ENCODE measurements at places on chromosomes 1 and 21.

GRCh38 chr1:20047096-20047495, 22.9 kb upstream of the PLA2G5 start:
- DNase-seq: no peak

- DNase-seq: no peak
These were observed 85.9 kb downstream of the ROR1 start for GRCh38 chr1:63859480-63860275.

DNA sequence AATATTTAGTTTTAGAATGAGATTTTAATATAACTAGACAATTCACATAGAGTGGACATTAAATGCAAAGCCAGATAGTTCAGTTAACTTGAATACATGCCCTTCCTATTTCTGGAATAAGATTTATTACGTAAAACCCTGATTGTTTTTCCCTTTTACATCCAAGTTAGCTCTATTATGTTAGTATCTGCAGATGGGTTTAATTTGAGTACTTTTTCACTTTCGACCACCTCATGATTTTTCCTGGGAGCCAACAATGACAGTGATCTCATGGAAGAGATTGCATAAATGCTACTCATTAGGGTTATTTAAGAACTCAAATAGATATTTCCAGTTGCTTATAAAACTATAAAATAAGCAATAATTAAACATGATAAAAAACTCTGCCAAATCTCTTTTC, 199.4 kb upstream of the PTGFR start:
- no peak for DNase-seq

DNA sequence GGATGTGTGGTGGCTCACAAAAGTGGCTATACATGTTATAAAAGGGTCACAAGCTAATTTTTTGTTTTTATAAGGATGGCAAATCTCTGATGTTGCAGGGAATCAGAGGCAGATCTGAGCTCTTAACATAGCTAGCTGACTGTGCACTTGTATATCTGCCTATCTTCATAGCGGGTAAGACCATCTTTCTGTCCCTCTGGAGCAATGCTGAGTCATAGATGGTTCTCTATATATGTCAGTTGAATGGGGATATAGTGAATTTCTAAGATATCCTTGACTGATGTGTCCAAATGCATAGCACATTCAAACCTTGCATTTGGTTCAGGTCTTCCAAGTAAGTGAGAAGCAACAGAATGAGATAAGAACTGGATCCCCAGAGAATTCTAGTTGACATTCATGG, 272.6 kb upstream of the PROX1 start:
- DNase-seq: no peak

GRCh38 chr1:56709269-56709880, 64.3 kb downstream of the PRKAA2 start:
- no peak for DNase-seq

- no peak for DNase-seq
These were observed at the start of gene COL11A1 for GRCh38 chr1:103108376-103109150. COL11A1 (minus strand) TSS chr1:103108522; CDS start chr1:103108178, 344 bp downstream.

DNA sequence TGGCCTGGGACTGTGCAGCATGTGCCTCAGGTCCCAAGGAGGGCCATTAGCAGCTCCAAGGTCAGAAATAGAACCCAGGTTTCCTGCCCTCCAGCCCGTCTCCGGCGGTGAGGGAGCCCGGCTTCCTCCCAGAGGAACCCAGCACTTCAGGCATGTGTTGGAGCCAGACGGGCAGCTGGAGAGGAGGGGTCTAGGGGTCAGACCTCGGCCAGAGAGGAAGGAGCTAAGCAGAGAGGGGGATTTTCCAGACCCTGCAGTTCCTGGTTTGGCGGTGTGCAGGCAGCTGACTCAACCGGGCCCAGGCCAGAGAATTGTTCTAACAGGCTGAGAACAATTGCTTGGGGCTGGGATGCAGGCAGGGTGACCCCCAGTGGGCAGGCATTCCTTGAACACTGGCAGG, 37.1 kb downstream of the HSPG2 start:
- DNase-seq: no peak

DNA sequence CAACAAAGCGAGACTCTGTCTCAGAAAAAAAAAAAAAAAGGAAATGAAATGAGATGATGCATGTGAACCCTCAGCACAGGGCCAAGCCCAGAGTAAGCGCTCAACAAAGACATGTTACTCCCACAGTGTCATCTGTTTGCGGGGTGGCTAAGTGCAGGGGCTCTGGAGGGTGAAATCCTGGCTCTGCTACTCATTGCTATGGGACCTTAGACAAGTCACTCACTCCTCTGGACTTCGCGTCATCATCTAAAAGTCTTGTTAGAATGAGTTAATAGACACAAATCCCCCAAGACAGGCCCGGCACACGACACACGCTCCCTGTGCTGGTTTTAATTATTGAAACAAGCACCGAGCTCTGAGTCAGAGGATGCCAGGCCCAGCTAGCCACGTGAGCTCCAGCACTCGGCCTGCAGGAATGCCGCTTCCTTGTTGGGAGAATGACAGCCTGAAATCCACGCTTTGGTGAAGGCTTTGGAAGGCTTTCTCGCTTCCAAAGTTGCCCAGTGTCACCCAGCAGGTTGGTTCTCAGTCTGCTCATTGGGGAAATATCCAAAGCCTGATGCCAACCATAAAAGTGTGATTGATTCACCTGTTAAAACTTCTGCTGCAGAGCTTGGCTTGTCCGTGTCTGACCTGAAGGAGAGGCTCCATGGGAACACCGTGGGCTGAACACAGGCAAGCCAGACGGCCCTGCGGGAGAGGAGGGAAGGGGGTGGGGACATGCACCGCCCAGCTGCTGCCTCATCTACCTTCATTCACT, 36.7 kb upstream of the TARDBP start:
- DNase-seq: peak; percentile 71

- DNase-seq: no peak
These were observed 23.9 kb downstream of the VAV3 start for GRCh38 chr1:107941123-107941522.

DNA sequence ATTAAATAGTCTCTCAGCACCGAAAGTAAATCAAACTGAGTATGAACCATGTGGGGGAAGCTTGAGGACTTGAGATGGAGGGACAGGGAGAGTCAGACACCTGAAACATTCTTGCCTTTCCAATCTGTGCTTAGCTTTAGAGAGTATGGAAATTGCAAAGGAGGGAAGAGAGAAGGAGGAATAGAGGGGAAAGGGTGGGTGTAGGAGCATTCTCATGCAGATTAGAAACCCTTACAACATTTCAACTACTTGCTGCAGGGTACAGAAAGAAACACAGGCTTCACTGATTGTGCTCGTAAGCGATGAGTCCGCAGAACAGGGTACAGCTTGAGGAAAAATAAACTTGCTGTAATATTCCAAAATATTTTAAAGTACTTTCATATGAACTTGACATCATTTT, 73.8 kb downstream of the NIBAN1 start:
- no peak for DNase-seq

GRCh38 chr1:184622136-184622823, 132.4 kb downstream of the EDEM3 start:
- peak; percentile 77 for DNase-seq

GRCh38 chr1:75136195-75136815, 2.1 kb downstream of the LHX8 start:
- DNase-seq: no peak

DNA sequence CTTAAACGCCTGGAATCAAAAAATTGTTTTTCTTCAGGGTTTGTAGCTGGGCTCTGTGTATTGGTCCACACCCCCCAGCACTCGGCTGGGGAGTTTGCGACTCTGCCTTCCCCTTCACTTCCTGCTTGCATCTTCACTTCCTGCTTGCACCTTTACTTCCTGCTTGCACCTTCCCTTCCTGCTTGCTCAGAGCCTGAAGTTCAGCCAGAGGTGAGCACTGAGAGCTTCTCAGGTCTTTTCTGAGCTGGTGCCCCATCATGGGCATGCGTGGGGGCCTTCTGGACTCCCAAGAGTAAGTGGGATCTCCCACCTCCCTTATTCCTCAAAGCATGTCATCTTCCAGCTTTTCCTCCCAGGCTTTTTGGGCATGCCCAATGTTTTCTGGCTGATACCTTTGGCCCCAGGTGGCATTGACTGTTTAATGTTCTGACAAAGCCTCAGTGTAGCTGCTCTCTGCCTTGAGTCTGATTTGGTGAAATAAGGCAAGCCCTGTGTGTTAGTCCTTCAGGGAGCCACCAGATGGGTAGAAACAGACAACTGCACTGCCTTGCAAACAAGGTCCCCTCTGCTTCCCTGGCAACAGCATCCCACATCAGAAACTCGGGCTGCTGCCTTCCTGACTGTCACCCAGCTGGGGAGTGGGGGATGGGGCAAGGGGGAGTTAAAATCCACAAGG, 3.5 kb downstream of the KRTAP10-2 start:
- DNase-seq: no peak

- DNase-seq: no peak
These were observed 14.9 kb upstream of the CD101 start for GRCh38 chr1:116986421-116987255.

GRCh38 chr1:222275729-222276465, 272.0 kb downstream of the HHIPL2 start:
- DNase-seq: no peak

GRCh38 chr1:117389779-117390178, 22.5 kb downstream of the MAN1A2 start:
- DNase-seq: no peak

- DNase-seq: no peak
These were observed 238.1 kb downstream of the HMCN1 start for GRCh38 chr1:185972096-185972850.

DNA sequence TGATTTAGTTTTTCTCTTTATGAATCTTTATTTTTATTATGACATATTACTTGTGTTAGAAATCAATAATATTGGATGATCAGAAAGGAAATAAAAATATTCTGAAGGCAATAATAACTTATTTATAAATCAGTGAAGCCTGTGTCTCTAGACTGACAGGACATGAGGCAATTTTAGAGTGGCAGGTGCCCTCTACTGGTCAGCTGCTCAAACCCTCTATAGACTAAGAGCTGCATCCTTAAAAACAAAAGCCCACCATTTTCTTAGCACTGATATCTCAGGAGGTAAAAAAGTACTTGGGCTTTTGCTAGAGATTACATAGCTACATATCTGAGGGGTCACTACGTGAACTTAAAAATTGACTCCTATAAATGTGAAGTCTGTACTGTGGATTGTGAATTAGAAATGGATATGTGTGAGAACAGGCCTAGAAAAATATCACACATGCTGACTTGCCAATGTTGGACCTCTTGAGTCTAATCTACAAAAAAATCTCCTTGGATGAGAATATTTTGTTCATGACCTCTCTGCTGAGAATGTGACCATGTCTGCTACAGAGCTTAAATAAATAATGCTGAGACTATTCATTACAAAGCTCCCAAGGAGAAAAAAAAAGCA, 597.9 kb upstream of the ADAMTS5 start:
- DNase-seq: no peak

GRCh38 chr21:19535356-19535755, 1131.8 kb upstream of the TMPRSS15 start:
- DNase-seq: no peak

GRCh38 chr1:94104776-94105580, 16.0 kb downstream of the ABCA4 start:
- no peak for DNase-seq

GRCh38 chr1:219324629-219325367, 151.1 kb downstream of the LYPLAL1 start:
- DNase-seq: peak; percentile 83

GRCh38 chr1:246219508-246220030, 287.5 kb downstream of the SMYD3 start:
- DNase-seq: no peak

DNA sequence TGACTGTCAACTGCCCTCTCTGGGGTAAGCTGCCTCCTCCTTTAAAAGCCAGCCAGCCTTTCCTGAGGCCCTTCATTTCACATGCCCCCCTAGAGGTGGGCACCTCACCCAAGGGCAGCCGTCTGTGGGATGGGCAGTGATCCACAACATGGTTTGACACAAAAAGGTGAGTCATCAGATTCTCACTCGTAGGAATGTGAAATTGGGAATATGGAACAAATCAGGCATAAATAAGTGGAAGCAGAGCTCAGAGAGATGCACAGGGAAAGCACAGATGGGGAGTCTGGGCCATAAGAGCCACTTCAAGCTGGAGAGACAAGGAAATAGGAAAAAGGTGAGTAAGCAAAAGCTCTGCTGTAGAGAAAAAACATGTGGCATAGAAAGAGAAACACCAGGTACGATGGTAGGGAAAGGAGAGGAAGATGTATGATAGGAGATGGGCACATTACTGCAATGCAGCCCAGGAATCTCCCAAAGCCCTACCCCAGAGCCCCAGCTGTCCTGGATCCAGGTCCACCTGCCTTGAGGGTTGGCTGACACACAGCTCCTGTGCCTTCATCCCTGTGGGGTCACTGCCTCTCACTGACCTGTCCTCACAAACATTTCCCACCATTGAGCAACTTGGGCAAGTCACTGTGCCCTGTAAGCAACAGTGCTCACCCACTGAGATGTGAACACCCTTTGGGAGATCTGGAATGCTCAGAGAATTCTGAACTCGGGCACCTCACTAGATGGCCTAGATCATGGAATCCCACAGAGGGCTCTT, 86.6 kb downstream of the ASTN1 start:
- DNase-seq: no peak

DNA sequence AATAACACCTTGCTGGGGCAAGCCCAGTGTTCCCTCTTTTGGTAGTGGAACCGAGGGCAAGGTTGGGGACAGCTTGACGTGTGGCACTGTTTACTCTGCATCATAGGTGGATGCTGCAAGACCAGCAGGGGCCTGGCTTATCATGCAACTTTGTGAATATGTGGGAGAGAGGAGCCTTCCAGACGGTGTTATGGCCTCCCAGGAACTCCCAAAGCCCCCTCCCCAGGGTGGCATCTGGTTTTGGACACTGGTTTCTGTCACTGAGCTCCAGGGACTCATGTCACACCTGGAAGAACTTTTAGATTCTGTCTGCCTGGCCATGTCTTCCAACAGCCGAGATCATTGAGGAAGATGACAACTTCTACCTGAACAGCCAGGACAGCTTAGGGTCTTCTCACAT, 1.4 kb upstream of the TLR5 start:
- no peak for DNase-seq

GRCh38 chr1:160360227-160360695, 6.6 kb upstream of the NHLH1 start:
- no peak for DNase-seq

GRCh38 chr1:109136766-109137165, 22.9 kb downstream of the ELAPOR1 start:
- no peak for DNase-seq

- DNase-seq: no peak
These were observed 18.2 kb downstream of the DNALI1 start for GRCh38 chr1:37574834-37575480.

- DNase-seq: no peak
These were observed 74.7 kb downstream of the ALG6 start for GRCh38 chr1:63442141-63442475.

All from epithelial cell of prostate (primary cell).